ENCODE measurements at places on chromosomes 7 and 10. TPM values are rescaled to one million over a fixed set of nuclear protein-coding genes. Genes with fewer than 3 reads are reported as not detected.

DNA sequence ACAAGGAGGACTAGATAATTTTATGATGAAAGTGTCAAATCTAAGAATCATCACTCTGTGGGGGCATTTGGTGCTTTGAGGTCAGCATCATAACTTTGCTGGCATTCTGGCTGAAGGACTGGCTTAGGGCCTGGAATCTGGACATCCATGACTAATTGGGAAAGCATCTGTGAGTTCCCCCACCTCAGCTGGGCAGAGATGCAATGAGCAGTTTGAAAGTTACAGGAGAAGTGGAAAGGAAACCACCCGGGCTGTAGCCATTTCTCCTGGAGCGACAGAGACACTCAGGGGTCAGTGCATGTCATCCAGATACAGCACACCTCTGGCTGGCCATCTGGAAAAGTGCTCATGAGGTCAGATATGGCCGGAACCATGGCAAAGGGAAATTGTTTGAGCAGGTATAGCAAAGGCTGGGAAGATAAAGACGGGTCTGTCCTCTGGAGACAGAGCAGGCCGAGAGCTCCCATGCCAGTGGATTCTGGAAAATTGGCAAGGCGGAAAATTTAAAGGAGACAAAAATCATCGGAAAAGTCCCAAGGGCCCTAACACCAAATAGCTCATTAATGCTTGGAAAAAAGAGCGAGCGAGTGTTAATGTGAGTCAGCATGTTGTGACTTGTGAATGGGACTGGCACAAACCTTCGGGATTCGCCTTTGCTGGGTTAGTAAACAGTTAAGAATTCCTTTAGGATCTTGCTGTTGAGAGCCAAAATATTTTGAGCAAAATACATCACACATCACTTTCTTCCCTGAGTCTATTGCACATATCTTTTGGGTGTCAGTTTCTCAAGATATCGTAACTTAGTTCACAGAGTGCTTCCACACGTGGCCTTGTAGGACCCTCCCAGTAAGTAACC is 188.4 kb upstream of the AGK start:
- DNase-seq, result peak; percentile 64

DNA sequence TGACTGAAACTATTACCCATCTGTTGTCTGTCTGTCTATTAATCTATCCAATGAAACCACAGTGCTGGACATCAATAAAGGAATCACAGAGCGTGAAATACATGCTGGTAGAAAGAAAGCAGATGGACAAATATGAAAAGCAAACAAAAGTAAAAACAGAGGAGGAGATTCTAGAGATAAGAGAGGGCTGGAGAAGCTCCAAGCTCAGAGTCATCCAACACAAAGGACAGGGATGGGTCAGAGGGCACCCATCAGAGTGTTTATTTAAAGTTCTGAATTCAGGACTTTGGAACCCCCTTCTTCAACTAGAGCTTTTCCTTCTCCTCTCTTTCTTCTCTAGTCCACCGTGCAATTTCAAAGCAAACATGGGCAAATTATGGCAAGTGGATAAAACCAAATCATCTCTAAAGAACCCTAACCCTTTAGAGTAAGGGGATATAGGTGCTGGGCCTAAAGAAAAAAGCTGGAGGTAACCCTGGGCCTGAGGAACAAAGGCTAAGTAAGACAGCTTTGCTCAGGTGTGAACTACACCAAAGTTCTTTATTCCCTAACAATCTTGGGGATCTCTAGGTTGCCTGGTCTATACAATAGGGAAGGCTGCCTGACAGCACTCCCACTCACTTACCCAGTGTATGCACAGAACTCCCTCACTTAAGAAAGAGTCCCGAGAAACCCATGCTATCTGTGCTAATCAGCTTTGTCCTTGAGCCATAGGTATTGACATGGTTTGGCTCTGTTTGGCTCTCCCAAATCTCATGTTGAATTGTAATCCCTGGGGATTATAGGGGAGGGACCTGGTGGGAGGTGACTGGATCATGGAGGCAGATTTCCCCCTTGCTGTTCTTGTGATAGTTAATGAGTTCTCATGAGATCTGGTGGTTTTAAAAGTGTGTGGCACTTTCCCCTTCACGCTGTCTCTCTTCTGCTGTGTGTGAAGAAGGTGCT is 97.0 kb downstream of the BAMBI start:
- no peak for DNase-seq

DNA sequence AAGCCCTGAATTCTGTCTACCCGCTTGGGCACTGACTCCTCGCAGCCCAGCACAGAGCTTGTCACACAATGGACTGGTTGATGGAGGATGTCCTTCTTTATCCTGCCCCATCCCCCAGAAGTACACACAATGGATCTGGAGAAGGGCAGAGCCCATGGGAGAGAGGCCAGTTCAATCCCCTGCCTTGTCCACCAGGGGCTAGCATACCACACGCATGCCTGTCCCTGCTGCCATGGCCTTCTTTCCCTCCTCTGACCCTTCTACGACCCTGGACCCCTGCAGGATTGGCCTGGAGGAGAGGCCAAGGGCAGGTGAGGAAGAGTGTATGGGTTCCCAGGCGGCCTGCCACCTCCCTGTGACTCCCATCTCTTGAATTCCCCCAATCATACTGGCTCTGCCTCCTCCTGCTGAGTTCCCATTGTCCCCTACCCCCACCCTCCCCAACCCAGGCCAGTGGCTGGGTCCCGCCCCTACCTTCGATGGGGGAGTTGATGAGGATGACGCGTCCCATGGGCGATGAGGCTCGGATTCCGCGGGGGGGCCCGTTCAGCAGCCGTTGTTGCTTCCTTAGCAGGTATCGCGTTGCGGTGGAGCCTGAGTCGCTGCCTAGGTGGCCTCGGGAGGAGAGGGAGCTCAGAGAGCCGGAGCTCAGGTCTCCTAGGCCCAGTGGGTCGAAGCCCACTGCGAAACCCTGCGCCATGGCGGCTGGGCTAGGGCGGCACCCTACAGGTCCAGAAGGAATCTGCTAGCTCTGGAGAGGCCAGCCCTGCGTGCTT is 1.2 kb downstream of the PDZD7 start:
- DNase-seq, result no peak

DNA sequence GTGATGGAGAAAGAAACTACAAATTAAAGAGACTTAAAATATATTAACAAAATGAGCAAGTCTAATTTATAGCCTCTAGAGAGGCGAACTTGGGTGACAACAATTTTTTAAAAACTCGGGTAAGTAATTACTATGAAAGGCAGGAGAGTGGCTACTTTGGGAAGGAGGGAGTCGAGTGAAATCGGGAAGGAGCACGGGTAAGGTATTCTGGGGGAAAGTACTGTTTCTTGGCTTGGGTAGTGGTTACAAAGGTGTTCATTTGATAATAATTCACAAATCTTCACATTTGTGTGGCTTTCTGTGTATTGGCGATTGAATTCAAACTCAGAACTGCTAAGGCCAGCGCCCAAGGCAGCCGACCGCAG is 32.9 kb upstream of the GRID1 start:
- no peak for DNase-seq

DNA sequence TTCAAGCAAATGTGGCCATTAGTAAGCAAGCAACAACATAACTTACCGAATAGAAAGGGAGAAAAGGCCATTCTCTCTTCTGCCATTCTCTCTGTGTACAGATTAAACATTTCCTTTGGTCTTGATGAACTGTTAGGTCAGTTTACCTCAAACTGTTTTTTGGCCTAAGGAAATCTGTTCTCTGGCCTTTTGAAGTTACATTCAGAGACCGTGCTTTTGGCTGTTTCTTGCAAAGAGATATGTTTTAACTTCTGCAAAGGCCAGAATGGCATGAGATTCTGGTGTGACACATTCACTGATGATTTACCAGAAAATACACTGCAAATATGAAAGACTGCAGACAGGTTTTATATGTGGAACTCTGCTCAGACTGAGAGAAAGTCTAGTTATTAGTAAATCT is 22.2 kb downstream of the AHR start:
- DNase-seq, result no peak

- no peak for DNase-seq
These were observed 22.7 kb downstream of the ZNF22 start for GRCh38 chr10:45023426-45023825.

DNA sequence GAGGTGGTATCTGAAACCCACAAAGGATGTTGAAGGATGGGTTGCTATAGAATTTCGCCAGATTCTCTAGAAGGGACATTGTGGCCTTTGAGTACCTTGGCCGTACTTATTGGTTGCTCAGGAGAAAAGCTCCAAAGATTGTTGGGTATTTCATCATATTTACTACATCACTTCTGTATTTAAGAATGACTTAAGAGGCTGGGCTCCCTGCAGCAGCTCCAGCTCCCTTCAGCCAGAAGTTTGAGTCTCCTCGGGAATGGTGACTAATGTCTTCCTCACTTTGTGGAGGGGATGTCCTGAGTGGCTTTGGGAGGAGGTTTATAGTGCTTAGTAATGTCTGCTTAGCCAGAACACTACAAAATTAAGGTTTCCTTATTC is 18.1 kb downstream of the MINDY4 start:
- no peak for DNase-seq

OR2A7 gene
- total RNA-seq, result not detected

Data from NCI-H460 (cell line).